Stimulated activated CD8-positive, alpha-beta memory T cell treated with anti-CD3 and anti-CD28 coated beads, Interleukin-2, amount 100 ng/mL, for 1 hour (primary cell): ENCODE measurements at places on chromosomes 2 and 18.

GRCh38 chr2:28640908-28641300, 110.7 kb upstream of the PPP1CB start:
- no peak for DNase-seq

DNA sequence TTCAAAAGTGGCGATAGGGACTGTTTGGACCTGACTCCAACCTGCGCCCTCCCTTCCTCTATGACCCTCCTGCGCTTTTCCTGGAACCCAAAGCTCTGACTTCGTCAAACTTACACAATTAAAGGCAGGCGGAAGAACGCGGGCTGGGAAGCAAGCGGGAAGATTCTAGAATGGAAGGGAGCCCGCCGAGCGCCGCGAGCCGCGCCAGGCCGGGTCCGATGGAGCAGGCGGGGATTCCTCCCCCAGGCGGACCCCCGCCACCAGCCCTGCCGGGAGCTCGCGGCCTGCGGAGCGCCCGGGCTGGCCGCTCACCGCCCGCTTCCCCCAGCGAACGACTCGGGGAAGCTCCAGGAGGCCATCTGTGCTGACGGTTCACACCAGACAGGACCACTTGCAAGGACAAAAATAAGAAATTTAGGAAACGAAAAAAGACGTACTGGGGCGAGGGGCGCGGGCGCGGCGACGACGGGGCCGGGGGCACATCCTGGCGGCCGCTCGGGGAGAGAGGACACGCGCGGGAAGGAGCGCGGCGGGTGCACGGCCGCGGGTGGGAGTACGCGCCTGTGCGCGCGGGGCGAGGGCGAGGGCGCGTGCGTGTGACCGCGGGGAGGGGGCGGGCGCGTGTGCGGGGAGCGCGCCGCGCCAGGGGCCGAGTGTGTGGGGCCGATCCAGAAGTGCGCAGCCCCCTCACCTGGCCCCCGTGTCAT, 1.1 kb upstream of the SALL3 start:
- no peak for DNase-seq

GRCh38 chr18:11980163-11980493, 1.2 kb upstream of the IMPA2 start:
- no peak for DNase-seq

GRCh38 chr2:85053802-85054201, 79.4 kb upstream of the TCF7L1 start:
- DNase-seq, result no peak

DNA sequence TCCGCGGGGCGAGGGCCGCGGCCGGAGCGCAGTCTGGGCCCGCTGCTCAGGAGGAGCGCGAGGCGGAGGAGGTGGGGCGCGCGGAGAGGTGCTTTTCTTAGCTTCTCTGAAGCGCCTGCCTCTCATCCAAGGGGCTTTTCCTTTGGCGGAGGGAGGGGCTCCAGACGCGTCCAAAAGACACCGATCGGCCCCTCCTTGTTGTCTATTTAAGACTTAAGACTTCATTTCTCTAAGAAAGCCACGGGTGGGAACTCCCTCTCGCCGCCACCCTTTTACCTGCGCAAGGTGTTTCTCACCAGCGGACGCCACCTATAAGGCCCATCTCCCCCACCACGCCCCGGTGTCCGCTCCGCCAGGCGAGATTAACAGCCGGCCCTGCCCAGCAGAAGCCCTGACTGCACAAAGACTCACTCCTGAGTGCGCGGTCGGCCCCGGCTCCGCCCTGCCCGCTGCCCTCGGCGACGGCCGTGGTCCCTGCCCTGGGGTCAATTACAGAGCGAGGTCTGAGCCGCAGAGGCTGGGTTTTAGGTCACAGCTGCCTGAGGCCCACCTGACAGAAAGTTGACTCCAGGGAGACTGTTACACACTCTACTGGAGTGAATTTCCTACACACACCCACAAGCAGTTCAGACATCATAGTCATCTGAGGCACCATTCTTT, at the start of gene DSC2:
Gene DSC2, minus strand, starts transcription at position 397 of the 660 bp plus-strand sequence. CDS start 450 bp downstream, outside the sequence.
- DNase-seq, result no peak

GRCh38 chr18:22182884-22183697, 13.7 kb downstream of the GATA6 start:
- no peak for DNase-seq
